AG08395 (cell line): ENCODE measurements at places on chromosomes 3 and 15.

GRCh38 chr3:50639055-50639494 is 22.1 kb downstream of the MAPKAPK3 start:
- peak; percentile 91 for DNase-seq

DNA sequence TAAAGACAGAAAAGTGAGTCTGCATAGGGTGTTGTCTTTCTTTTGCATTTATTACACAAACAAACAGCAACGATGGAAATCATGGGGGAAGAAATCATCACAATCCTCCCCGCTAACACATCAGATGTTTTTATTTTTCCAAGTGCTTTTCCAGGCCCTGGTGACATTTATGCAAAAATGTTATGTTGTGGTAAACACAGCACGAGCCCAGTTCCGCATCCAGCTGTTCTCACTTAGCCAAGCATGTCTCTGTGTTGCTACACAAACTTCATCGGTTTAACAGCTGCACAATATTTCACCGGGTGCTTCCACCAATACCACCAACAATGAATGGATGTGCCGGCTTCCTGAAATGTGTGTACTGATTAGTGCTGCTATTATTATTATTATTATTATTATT is 53.7 kb upstream of the ABHD17C start:
- peak; percentile 30 for DNase-seq

- no peak for DNase-seq
Observed at GRCh38 chr3:167731393-167731792, 3.3 kb downstream of the PDCD10 start.

DNA sequence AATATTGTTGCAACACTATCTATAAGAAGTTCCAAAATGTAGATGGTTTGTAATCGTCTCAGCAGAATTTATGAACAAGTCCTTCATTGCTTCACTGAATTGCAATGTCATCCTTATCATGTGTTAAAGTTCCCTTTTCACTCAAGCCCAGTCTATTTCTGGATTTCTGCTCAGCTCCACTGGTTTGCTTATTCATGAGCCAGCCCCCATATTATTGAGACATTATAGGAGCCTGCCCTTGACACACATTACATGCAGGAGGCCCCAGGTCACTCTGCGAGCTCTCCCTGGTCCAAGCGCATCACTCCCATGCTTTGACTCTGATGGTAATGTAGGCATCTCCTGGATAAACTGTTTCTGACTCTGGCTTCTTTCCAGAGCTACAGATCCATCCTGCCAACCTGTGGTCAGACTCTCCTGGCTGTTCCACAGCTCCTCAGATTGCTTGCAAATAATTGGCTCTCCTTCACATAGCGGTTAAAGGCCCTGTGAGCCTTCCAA is 56.9 kb downstream of the ABTB1 start:
- DNase-seq, result no peak

DNA sequence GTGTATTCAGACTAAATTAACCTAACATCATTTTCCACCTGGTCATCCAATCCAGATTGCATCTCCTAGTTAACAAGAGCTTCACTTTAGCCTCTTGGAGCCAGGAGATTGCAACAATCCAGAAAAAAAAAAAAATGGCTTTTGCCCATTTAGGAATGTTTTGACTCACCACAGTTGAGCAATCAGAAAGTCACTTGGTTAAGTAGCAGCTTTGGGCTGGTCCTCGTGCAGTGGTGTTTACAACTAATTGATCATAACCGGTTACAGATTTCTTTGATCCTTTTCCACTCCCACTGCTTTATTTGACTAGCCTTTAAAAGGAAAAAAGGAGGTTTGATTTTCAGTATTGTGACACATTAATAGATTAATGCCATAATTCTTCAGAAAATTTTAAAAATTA is 688.8 kb upstream of the CCDC54 start:
- peak; percentile 84 for DNase-seq

GRCh38 chr15:44654858-44655257 is 8.6 kb downstream of the SPG11 start:
- peak; percentile 57 for DNase-seq
